ENCODE measurements at places on chromosomes 6 and 20. TPM values are rescaled to one million over a fixed set of nuclear protein-coding genes. Genes with fewer than 3 reads are reported as not detected.

Gene MYCT1
- total RNA-seq: 16.4 TPM

Gene VGLL2
- not detected for total RNA-seq

Gene TSPO2
- total RNA-seq: not detected

Gene ZFP57
- total RNA-seq: 0.29 TPM

Gene BTNL2
- not detected for total RNA-seq

Gene LKAAEAR1
- 0.64 TPM for total RNA-seq

Gene DNAH8
- under 0.01 TPM for total RNA-seq

Gene IGF2R
- 81.0 TPM for total RNA-seq

DNA sequence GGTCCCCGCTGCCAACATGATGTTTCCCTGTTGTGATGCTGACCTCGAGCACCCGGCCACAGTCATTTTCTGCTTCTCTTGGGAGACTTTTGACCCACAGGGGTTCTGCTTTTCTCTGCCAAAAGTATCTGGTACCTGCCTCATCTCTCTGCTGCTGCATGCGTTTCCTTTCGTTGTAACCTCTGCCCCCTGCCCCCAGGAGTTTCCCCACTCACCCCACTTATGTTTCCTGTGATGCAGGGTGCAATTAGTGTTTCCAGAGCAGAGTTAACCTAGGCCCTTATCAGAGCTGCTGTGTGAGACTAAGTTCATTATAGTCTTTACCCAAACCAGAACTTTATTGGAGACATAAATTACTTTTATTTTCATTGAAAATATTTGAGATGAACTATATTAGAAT lies 65.2 kb upstream of the EDN3 start:
- no peak overlapping the region for H3K4me3 ChIP-seq
- H3K27me3 ChIP-seq: no peaks in the 10 kb centered on the region
- H3K4me1 ChIP-seq: no peaks in the 10 kb centered on the region
- no peak overlapping the region for H3K27ac ChIP-seq
- no peaks in the 10 kb centered on the region for H3K36me3 ChIP-seq
- no peak for DNase-seq

GRCh38 chr6:16294371-16294770 lies 56.0 kb downstream of the GMPR start:
- H3K4me3 ChIP-seq: no peak overlapping the region
- DNase-seq: no peak
- H3K4me1 ChIP-seq: no peaks in the 10 kb centered on the region
- H3K27me3 ChIP-seq: no peaks in the 10 kb centered on the region
- no peaks in the 10 kb centered on the region for H3K36me3 ChIP-seq

DNA sequence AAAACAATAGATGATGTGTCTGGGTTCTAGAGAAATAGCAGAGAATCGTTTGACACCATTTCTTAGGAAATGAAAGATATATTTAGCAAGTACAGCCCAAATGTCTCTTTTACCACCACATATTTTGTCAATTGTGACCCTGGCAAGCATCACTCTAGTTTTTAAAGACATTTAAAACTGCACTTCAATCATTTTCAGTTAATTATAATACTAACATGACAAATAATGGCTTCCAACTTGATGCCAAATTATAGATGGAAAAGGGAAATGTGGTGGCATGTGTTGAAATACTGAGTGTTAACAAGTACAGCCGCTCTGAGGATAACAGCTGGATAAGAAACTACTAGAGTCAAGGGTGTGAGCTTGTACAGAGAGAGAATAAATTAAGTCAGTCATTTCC lies 648.9 kb downstream of the FRK start:
- H3K27ac ChIP-seq: no peak overlapping the region
- H3K4me3 ChIP-seq: no peak overlapping the region
- H3K4me1 ChIP-seq: no peaks in the 10 kb centered on the region
- H3K36me3 ChIP-seq: no peaks in the 10 kb centered on the region
- no peak for DNase-seq

DNA sequence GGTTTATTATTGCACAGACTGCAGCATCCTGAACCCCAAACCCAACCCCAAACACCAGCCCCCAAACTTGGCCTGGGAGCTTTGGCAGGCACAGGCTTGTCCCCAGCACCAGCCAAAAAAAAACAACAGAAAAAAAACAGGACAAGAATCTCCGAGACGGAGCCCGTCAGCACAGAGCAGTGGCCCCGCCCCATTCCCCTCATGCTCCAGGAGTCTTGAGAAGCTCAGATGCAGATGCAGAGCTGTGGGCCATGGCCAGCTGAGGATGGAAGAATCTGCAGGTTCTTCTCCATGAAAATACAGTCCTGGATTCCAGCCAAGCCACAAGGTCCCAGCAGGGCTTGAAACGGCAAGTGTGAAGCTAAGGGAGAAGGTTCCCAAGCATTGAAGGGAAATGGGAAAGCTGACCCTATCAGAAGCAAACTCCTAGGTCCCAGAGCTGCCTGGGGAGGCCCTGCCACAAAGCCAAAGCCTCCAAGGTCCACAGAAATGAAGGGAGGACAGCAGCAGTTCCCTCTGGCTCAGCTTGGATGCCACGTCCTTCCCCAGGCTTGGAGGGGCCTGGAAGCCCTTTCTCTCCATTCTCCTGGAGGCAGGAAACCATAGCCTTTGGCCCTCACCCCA lies 75.2 kb downstream of the JPH2 start:
- no peaks in the 10 kb centered on the region for H3K36me3 ChIP-seq
- peaks cover 14% of the 10 kb centered on the region for H3K27me3 ChIP-seq
- no peak overlapping the region for H3K4me3 ChIP-seq
- peak overlapping the region; percentile 26 for H3K27ac ChIP-seq

- DNase-seq: no peak
- no peaks in the 10 kb centered on the region for H3K4me1 ChIP-seq
- H3K27me3 ChIP-seq: no peaks in the 10 kb centered on the region
- H3K27ac ChIP-seq: no peak overlapping the region
- H3K4me3 ChIP-seq: no peak overlapping the region
- H3K36me3 ChIP-seq: no peaks in the 10 kb centered on the region
Observed at GRCh38 chr6:164859816-164860215, 449.6 kb downstream of the C6orf118 start.

DNA sequence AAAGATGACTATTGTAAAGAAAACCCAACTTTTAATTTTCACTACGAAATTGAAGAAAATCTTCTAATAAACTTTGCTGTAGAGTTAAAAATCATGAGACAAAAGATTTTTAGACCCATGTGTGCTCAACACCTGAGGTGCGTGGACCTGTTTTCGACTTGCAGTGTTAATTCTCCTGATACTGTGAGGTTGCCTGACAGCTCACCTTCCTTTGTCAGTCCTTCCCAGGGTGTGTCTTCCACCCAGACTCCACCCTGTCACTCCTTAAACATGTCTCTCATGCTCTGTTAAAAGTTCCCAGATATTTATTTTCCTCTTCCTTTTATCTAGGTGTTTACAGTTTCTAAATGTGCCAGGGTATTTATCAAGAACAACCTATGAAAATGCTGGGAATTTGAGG lies 151.3 kb upstream of the NT5E start:
- no peak for DNase-seq
- H3K4me3 ChIP-seq: no peak overlapping the region
- no peaks in the 10 kb centered on the region for H3K4me1 ChIP-seq
- H3K36me3 ChIP-seq: no peaks in the 10 kb centered on the region
- H3K27ac ChIP-seq: no peak overlapping the region
- no peaks in the 10 kb centered on the region for H3K27me3 ChIP-seq

- DNase-seq: no peak
- no peak overlapping the region for H3K4me3 ChIP-seq
- no peaks in the 10 kb centered on the region for H3K36me3 ChIP-seq
- H3K27ac ChIP-seq: no peak overlapping the region
- no peaks in the 10 kb centered on the region for H3K4me1 ChIP-seq
- H3K27me3 ChIP-seq: no peaks in the 10 kb centered on the region
Observed at GRCh38 chr6:159646733-159647132, 46.3 kb downstream of the SOD2 start.

DNA sequence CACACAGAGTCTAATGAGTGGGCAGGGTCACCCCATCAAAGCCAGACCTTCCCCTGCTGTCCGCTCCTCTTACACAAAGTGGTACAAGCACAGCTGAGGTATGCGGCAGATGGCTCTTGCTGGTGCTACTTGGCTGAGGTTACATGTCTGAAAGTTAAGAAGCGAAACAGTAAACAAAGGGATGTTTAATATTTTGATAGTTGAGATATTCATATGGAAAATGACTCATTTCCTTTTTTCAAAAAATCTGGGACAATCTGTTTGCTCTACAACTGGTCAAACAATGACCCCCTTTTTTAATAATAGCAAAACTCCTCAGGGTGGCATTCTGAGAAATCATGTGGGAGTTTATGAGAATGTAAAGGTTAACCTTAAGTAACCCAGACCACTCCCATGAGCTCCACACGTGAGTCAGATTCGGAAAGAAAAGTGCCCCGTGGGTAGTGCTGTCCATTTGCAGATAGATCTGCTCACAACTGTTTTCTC lies 245.3 kb downstream of the TBXT start:
- no peak overlapping the region for H3K27ac ChIP-seq
- no peaks in the 10 kb centered on the region for H3K36me3 ChIP-seq
- H3K4me1 ChIP-seq: no peaks in the 10 kb centered on the region
- no peaks in the 10 kb centered on the region for H3K27me3 ChIP-seq
- DNase-seq: no peak
- no peak overlapping the region for H3K4me3 ChIP-seq

DNA sequence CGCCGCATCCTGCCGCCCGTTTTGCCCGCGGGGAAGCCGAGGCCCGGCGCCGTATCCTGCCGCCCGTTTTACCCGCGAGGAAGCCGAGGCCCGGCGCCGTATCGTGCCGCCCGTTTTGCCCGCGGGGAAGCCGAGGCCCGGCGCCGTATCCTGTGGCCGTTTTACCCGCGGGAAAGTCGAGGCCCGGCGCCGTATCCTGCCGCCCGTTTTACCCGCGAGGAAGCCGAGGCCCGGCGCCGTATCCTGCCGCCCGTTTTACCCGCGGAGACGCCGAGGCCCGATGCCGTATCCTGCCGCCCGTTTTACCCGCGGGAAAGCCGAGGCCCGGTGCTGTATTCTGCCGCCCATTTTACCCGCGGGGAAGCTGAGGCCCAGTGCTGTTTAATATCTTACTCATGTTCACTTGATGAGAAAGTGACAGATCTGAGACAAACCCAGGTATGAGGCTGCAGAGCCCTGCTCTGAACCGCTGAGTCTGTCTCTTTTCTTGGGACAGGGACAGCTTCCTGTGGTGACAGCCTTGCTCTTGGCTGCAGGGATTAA lies 129.4 kb downstream of the CDH26 start:
- H3K27ac ChIP-seq: no peak overlapping the region
- H3K27me3 ChIP-seq: no peaks in the 10 kb centered on the region
- no peak for DNase-seq
- no peaks in the 10 kb centered on the region for H3K36me3 ChIP-seq
- no peaks in the 10 kb centered on the region for H3K4me1 ChIP-seq
- no peak overlapping the region for H3K4me3 ChIP-seq

GRCh38 chr20:55316753-55317152 lies 688.6 kb downstream of the CBLN4 start:
- H3K4me3 ChIP-seq: no peak overlapping the region
- H3K4me1 ChIP-seq: no peaks in the 10 kb centered on the region
- DNase-seq: no peak
- H3K27me3 ChIP-seq: no peaks in the 10 kb centered on the region
- H3K27ac ChIP-seq: no peak overlapping the region

- H3K4me3 ChIP-seq: no peak overlapping the region
- H3K27ac ChIP-seq: no peak overlapping the region
- H3K36me3 ChIP-seq: no peaks in the 10 kb centered on the region
- H3K27me3 ChIP-seq: no peaks in the 10 kb centered on the region
- H3K4me1 ChIP-seq: no peaks in the 10 kb centered on the region
Observed at GRCh38 chr6:161422710-161423680, 149.1 kb upstream of the AGPAT4 start.

- H3K4me3 ChIP-seq: no peak overlapping the region
- H3K36me3 ChIP-seq: no peaks in the 10 kb centered on the region
- H3K27ac ChIP-seq: no peak overlapping the region
- H3K4me1 ChIP-seq: no peaks in the 10 kb centered on the region
Observed at GRCh38 chr6:41644297-41644879, 6.1 kb downstream of the MDFI start.

DNA sequence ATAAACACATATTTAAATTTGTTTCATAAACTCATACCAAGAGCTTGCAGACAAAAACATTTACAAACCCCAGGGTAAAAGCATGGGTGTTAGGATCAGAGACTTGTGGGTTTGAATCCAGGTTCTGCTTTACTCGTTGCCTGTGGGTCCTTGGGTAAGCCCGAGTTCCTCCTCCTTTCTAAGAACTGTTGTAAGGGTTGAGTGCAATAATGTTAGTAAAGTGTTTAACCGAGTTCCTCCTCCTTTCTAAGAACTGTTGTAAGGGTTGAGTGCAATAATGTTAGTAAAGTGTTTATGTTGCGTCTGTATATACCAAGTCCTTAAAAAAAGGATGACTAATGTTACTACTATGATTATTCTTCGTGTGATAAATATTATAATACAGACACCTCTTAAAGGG lies 18.7 kb downstream of the CCDC170 start:
- no peaks in the 10 kb centered on the region for H3K27me3 ChIP-seq
- H3K4me1 ChIP-seq: no peaks in the 10 kb centered on the region
- no peaks in the 10 kb centered on the region for H3K36me3 ChIP-seq
- DNase-seq: no peak
